ENCODE measurements at places on chromosomes 2 and 18. TPM values are rescaled to one million over a fixed set of nuclear protein-coding genes. Genes with fewer than 3 reads are reported as not detected.

DNA sequence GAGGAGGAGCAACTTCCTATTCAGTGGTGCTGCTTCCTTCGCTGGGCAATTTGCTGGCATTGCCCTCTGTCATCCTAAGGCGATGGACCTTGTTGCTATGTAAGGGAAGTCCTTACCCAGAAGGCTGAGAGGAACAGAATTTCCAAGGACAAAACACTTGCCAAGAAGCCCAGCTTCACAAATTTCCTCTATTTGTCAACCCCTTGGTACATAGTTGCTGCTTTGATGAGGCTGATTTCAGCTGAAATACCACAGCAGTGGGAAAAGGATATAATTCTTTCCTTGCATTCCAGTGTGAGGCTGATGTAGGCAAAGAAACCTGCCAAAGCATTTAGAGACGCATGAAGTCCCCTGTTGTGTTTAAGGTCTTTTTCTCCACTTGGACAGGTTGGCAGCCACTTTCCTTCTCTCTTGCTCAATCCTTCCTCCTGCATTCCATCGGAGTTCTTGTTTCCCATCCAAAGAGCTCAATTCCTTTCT lies 16.4 kb upstream of the ST3GAL5 start:
- DNase-seq = no peak

DNA sequence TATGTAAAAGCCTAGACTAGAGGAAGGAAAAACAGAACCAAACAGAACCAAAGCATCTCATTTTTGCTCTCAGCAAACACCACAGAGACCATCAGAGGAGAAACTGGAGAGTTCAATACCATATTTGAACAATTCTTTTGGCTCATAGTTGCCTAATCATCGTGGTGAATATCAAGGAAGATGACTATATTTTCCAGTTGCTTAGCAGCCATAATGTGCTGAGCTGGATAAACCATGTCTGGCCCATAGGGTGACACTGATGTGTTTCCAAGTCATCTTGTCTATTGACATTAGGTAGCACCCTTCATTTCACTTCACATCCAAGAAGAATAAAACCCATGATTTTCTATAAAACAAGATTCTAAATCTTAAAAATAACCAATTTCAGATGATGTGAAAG lies 5.9 kb upstream of the XRCC5 start:
- no peak for DNase-seq

DNA sequence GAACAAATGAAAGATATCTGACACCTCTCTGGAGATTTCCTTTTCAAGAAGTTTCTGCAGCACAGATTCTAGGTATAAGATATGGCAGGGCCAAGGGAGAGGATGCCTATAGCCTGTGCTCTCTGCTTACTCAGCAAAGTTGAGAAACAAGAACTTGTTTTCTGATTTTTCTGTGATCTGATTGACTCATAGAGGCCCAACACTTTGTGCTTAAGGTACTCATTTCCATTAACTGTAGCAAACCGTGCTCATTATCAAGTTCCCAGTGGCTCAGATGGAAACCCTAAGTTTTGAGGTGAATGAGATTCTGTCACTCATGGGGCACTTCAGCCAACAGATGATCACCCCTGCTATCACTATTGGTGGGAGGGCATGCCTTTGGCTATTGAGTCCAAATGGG lies 124.3 kb downstream of the SP100 start:
- DNase-seq = no peak

GRCh38 chr2:240989451-240990265 lies 8.8 kb upstream of the SNED1 start:
- no peak for DNase-seq

DNA sequence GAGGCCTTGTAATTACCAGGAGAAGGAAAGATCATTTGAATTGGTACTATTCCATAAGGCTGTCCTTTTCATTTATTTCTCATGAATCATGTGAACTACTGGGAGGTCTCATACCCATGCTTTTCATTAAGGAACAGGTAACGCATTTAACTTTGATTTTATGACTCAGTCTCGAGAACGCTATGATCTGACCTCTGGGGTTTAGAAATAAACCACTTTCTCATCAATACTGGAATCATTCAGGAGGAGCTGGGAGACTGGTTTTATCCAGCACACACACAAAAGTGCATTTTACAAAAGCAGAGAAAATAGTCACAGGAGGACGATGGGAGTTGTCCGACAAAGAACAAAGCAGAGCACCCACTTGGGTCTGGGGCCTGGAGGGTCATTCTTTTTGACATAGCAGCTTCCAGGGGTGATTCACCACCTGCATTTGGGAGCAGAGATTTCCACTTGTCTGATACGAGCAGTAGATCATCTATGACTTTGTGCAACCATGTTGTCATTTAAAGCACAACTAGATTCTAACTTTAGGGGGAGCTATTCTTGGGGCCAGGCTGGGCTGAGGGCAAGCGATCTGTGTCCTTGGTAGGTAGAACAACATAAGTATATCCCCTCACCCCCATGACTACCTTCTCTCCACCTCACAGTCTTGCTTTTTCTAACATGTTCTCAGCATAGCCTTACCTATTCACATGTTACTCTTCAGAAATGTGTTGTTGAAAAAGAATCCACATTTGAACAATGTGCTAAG lies 95.9 kb upstream of the SCG2 start:
- DNase-seq = no peak

- no peak for DNase-seq
Observed at GRCh38 chr2:216222650-216223352, 113.7 kb downstream of the XRCC5 start.

- DNase-seq = no peak
Observed at GRCh38 chr2:216259081-216259480, 113.2 kb downstream of the MARCHF4 start.

GRCh38 chr18:47110492-47111274 lies 39.6 kb downstream of the HDHD2 start:
- DNase-seq = no peak

DNA sequence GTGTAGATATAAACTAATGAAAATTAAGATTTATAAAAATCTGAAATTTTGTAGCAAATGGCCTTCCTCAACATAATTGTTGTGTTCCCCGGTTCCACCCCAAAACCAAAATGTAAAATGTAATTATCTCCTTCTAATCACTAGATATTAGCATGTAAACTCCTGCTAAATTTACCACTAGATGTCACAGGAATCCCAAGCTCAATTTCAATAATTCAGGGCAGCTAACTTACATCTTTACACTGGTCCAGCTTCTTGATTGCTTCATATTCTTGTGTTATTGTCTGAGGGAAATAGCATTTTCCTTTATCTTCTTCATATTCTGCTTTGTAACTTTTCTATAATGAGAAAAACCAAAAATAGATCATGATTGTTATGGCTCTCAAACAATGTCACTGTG lies 42.6 kb downstream of the NEB start:
- no peak for DNase-seq

DNA sequence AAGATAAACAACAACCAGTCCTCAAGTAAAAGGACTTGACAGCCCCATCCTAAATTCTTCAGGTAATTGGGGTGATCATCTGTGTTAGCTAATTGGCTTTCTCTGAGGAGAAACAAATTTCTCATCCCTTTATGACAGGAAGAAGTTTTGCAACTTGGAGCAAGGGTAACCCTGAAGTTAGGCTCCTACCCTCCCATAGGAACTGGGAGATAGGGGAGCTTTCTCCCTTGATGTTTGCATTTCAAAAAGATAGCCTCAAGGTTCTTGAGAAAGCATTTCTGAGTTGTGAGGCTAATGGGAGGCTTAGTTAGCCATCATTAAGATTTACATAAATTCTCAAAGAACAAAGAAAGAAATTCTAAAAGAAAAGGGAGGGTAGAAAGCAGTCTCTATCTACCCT lies 95.4 kb downstream of the MAP2 start:
- DNase-seq = no peak

- no peak for DNase-seq
Observed at GRCh38 chr2:86000938-86001312, 104.8 kb downstream of the POLR1A start.

- no peak for DNase-seq
Observed at GRCh38 chr2:100819370-100820272, at the start of gene NPAS2. Gene NPAS2 (plus strand): TSS chr2:100820139. CDS start chr2:100904755, 84,616 bp downstream.

DNA sequence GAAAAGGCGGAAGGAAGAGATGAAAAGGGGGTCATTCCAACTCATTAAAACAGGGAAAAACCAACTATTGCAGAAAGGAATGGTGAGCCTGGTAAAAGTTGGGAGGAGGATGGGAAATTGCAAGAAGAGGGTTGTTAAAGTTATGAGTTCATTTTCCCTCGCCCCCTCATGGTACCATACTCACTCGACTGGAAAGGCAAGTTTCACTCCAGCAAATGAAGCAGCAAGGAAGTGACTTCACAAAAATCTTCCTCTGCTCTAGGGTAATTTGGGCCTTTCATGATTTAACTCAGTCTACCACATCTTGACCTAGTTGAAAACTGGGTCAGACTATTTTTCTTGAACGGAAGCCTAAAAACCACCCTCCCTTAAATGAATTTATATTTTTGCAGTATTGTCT lies 22.8 kb upstream of the DAW1 start:
- no peak for DNase-seq

GRCh38 chr2:176187899-176188773 lies at the start of gene HOXD1:
Gene HOXD1 (plus strand): TSS chr2:176188668. CDS start chr2:176188802, 134 bp downstream.
- DNase-seq = peak; percentile 75

DNA sequence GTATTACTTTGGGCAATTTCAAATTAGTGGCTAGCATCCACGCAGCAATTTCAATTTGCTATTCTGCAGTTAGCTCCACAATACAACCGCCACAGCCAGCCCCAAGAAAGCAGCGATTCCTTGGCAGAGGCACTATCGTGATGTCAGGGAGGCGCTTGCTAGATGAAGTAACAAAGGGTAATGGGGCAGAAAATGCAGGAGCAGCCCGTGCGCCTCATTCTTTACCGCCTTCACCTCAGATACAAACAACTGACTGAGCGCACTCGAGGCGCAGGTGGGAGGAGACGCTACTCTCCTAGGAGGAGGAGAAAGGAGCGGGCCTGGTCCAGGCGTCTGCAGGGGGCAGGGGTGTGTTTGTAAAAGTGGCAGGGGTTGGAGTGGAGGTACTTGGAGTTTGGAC lies 76.9 kb upstream of the ASB18 start:
- DNase-seq = no peak

DNA sequence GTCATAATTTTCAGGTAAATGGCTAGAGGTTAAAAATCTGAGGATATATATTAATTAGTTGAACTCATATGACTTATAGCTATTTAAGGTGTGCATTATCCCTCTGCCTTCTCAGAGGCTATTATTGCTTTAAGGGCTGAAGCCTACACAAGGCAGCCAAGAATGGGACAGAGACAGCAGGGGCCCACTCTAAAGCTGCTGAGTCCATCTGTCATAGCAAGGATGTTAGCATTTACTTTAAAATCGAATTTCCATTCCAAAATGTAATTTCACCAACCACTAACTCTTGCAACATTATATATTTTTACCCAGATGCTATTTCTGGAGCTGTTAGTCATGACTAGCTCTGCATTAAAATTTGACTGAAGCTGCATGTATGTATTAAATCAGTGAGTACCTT lies 236.3 kb upstream of the FSIP2 start:
- DNase-seq = no peak

DNA sequence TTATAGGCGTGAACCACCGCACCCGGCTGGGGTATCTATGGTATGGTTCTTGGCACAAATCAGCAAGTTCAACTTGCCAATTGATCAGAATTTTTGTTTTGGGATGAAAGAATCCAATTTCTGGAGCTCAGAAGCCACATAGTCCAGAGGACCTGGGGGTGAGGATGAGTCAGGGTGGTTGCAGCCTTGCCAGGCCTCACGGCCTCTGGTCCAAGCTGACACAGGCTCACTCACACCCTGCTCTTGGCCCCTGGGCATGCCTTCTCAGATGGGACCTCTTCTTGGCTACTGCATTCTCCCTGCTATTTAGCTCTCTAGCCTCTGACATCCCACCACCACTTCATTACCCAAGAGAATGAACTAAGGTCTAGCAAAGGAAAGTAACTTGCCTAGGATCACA lies 16.3 kb downstream of the CAPG start:
- no peak for DNase-seq

- DNase-seq = no peak
Observed at GRCh38 chr2:163246135-163246534, 407.6 kb upstream of the KCNH7 start.

Gene KCNG2
- 0.69 TPM for total RNA-seq

Gene ACMSD
- not detected for total RNA-seq

Gene LIMS3
- total RNA-seq = 1.3 TPM

Gene UGGT1
- 31.6 TPM for total RNA-seq

Gene RUFY4
- total RNA-seq = 0.72 TPM

Gene IL18R1
- 4.4 TPM for total RNA-seq

Gene LYPD1
- 9.7 TPM for total RNA-seq

Gene COBLL1
- 15.4 TPM for total RNA-seq

Gene COL4A3
- total RNA-seq = 3.0 TPM

Gene CCBE1
- total RNA-seq = 2.7 TPM

Gene TMEM178A
- total RNA-seq = 82.7 TPM

Gene SERPINB4
- total RNA-seq = not detected

Measured in dorsolateral prefrontal cortex (tissue), 122 donors.